Upper lobe of right lung (tissue), 1 donor: ENCODE measurements at places on chromosomes 5 and 9.
A peak's percentile ranks its signal among the peaks of the same experiment; 100 is the strongest.

DNA sequence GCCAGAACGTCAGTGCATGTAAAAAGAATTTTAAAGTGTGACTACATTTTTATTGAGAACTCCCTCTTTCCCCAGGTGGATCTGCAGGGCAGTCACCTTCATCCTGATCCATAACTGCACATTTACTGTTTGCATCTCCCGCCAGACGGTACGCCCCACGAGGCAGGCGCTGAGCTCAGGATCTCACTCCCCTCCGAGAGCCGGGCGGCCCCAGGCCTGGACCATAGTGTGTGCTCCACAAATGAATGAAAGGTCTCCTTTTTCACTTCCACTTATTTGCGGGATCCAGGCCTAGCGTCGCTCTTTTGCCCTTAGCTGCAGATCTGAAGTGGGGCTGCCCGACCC lies 378 bp downstream of the DROSHA start:
- peak overlapping the region; percentile 82 for H3K27ac ChIP-seq
- H3K27me3 ChIP-seq: no peaks in the 10 kb centered on the region
- peaks cover 21% of the 10 kb centered on the region for H3K4me1 ChIP-seq
- H3K4me3 ChIP-seq: peak overlapping the region; percentile 93
- peaks cover 48% of the 10 kb centered on the region for H3K36me3 ChIP-seq

- no peaks in the 10 kb centered on the region for H3K4me1 ChIP-seq
- no peak overlapping the region for H3K4me3 ChIP-seq
- no peaks in the 10 kb centered on the region for H3K36me3 ChIP-seq
- no peaks in the 10 kb centered on the region for H3K27me3 ChIP-seq
Measured at GRCh38 chr5:126384985-126385384, 38.2 kb upstream of the GRAMD2B start.

- H3K4me3 ChIP-seq: no peak overlapping the region
- DNase-seq: no peak
- H3K36me3 ChIP-seq: peaks cover 4% of the 10 kb centered on the region
- peaks cover 27% of the 10 kb centered on the region for H3K4me1 ChIP-seq
- H3K27me3 ChIP-seq: no peaks in the 10 kb centered on the region
- H3K27ac ChIP-seq: peak overlapping the region; percentile 9
Measured at GRCh38 chr5:32301891-32302290, 10.8 kb downstream of the MTMR12 start.

GRCh38 chr9:95131023-95131943 lies 186.2 kb downstream of the FANCC start:
- H3K36me3 ChIP-seq: no peaks in the 10 kb centered on the region
- no peaks in the 10 kb centered on the region for H3K27me3 ChIP-seq
- H3K4me1 ChIP-seq: peaks cover 15% of the 10 kb centered on the region
- no peak overlapping the region for H3K27ac ChIP-seq
- H3K4me3 ChIP-seq: no peak overlapping the region
- no peak for DNase-seq

- peaks cover 13% of the 10 kb centered on the region for H3K36me3 ChIP-seq
- DNase-seq: peak; percentile 73
- H3K27me3 ChIP-seq: no peaks in the 10 kb centered on the region
- no peak overlapping the region for H3K27ac ChIP-seq
- no peak overlapping the region for H3K4me3 ChIP-seq
Measured at GRCh38 chr5:140253985-140254384, 48.9 kb downstream of the PFDN1 start.

DNA sequence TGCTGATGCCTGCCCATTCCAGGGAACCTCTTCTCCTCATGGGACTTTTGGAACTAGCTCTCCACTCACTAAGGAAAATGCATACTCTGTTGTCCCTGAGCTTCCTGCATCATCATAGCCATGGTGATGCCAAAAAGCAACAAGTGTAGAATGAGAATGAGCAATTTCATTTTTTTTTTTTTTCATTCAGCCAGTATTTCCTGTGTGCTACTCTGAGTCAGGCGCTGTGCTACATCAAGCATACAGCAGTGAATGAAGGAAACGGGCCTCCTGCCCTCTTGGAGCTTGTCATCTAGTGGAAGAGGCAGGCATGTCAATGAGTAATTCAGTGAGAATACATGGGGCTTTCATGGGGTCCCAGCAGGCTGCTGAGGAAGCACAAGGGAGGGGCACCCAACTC lies 483.1 kb downstream of the BNC2 start:
- H3K27ac ChIP-seq: no peak overlapping the region
- DNase-seq: no peak
- H3K4me3 ChIP-seq: no peak overlapping the region
- no peaks in the 10 kb centered on the region for H3K27me3 ChIP-seq

GRCh38 chr9:135950135-135950682 lies 11.0 kb downstream of the UBAC1 start:
- no peak for DNase-seq
- no peak overlapping the region for H3K27ac ChIP-seq
- H3K4me3 ChIP-seq: no peak overlapping the region
- H3K27me3 ChIP-seq: no peaks in the 10 kb centered on the region
- no peaks in the 10 kb centered on the region for H3K4me1 ChIP-seq
- H3K36me3 ChIP-seq: peaks cover 71% of the 10 kb centered on the region

GRCh38 chr9:73426269-73426668 lies 274.6 kb downstream of the ANXA1 start:
- no peaks in the 10 kb centered on the region for H3K4me1 ChIP-seq
- no peak for DNase-seq
- no peaks in the 10 kb centered on the region for H3K36me3 ChIP-seq
- no peak overlapping the region for H3K27ac ChIP-seq

GRCh38 chr9:23663536-23663935 lies 162.5 kb downstream of the ELAVL2 start:
- no peak overlapping the region for H3K4me3 ChIP-seq
- no peaks in the 10 kb centered on the region for H3K4me1 ChIP-seq
- no peaks in the 10 kb centered on the region for H3K27me3 ChIP-seq
- no peak overlapping the region for H3K27ac ChIP-seq

- H3K27ac ChIP-seq: peak overlapping the region; percentile 84
- peaks cover 65% of the 10 kb centered on the region for H3K4me1 ChIP-seq
- H3K4me3 ChIP-seq: no peak overlapping the region
Measured at GRCh38 chr5:39419796-39420195, 5.0 kb downstream of the DAB2 start.

DNA sequence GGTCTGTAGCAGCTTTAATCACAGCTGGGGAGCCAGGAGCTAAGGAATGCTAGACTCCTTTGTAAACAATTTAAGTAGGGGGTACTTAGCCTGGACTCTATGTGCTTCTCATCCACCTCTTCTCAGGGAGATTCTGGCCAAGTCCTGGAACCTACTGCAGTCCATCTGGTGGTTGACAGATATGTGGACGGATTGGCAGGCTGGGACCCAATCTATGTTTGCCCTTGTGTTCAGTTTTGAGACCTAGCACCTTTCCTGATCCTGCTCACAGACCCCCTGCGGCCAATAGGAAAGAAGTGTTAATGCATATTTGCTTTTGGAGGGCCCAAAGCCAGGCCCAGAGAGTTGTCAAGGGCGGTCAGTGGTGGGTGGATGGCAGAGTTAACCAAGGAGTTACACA lies 6.4 kb downstream of the SLC22A5 start:
- peaks cover 15% of the 10 kb centered on the region for H3K4me1 ChIP-seq
- DNase-seq: peak; percentile 42
- H3K4me3 ChIP-seq: no peak overlapping the region
- H3K27me3 ChIP-seq: no peaks in the 10 kb centered on the region
- H3K27ac ChIP-seq: no peak overlapping the region

- no peaks in the 10 kb centered on the region for H3K36me3 ChIP-seq
- DNase-seq: no peak
- no peaks in the 10 kb centered on the region for H3K27me3 ChIP-seq
Measured at GRCh38 chr5:53318303-53318702, 162.1 kb upstream of the FST start.

DNA sequence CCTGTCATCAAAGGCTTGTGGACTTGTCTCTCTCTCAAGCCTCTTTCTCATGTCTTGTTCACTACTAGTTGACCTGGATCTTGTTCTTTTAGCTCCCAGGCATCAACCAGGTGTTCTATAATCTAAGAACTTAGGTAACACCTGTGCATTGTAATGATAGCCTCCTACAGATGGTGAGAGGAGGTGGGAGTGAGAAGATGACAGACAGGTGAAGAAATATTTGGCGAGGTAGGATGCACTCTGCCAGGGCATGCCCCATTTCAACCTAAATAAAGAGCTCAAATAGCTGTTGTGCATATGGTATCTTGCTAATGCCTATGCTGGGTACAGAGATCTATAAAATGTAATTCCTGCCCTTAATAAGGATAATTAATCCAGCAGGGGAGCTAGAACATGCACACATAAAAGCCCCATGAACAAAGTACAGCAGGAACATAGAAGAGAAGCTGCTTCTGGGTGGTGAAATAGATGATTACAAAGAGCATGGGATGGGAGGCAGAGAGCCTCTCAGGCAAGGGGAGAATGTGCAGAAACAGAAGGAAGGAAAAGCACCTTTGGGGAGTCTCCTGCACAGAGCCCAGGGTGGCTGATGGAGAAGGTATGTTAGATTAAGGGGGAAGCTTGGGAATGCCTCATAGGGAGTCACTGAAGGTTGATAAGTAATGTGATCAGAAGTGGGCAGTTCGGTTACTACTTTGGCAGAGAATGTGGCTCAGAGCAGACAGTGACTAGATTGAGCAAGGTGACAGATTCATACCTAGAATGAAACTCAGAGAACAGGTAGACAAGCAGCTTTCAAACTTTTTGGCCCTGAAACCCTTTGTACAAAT lies 28.0 kb upstream of the PLIN2 start:
- DNase-seq: no peak
- H3K27ac ChIP-seq: no peak overlapping the region
- no peaks in the 10 kb centered on the region for H3K27me3 ChIP-seq
- H3K4me1 ChIP-seq: peaks cover 7% of the 10 kb centered on the region
- H3K36me3 ChIP-seq: no peaks in the 10 kb centered on the region

DNA sequence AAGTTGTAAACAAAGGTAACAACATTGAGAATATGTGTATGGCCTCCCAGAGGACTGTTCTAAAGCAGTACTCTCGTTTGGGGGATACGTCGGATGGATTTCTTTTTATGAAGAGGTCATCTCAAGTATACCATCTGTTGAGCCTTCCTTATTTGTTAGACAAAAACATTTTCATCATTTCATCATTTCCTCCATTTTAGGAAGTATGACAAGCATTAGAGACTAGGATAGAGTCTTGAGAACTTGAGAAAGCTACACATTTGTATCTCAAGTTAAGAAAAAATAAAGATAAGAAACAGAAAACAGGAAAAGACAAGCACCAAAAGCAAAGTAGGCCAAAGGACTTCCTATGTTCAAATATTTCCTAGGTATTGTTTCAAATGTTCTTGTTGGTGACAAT lies 307.0 kb downstream of the EFNA5 start:
- H3K4me3 ChIP-seq: no peak overlapping the region
- H3K4me1 ChIP-seq: no peaks in the 10 kb centered on the region
- no peak overlapping the region for H3K27ac ChIP-seq
- no peak for DNase-seq
- H3K27me3 ChIP-seq: no peaks in the 10 kb centered on the region

DNA sequence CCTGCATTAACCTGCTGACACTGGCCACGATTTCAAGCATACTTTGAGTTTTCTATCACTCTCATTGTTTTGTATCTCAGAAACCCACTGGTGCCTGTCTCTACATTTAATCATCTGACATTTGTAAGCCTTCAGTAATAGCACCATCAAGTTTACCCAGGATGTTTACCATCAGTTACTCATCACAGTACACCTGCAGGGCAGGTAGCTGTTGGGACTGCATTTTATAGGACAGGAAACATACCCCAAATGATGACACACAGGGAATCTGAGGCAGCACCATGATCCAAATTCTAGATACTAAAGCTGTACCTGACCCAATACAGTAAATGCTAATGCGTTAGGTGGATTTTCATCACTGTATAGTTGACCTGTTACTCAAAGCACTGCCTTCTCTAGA lies 114.2 kb downstream of the FEM1C start:
- peaks cover 5% of the 10 kb centered on the region for H3K4me1 ChIP-seq
- H3K4me3 ChIP-seq: no peak overlapping the region
- H3K27me3 ChIP-seq: no peaks in the 10 kb centered on the region
- no peaks in the 10 kb centered on the region for H3K36me3 ChIP-seq

DNA sequence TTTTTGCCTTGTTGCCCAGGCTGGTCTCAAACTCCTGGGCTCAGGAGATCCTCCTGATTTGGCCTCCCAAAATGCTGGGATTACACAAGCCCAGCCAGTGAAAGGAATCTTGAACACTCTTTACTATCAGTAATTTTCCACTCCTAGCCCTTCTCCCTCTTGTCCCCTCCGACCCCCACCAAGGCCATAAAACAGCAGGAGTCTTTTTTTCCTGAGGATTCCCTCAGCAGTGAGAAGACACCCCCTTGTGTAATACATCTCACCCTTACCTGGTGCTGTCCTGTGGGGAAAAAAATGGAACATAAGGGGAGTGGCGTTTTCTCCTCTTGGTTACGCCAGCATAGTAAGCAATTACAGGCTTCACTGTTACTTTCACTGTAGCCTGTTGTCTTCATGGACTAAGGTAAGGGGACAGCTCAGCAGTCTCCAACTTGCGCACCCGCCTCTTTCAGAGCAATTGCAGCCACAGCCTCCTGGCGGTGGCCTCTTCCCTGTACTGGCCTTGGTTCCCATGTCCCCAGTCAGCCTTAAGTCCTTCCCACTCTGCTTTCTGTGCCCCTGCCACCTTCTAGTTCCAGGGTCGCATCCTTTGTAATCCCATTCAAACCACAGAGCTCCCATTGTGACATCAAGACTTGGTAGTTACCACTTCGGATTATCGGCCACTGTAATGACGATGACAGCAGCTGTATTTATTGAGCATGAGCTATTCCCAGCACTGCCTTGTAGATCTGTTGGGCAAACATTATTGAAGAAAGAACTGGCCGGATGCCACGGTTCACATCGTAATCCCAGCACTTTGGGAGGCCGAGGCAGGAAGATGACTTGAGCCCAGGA lies 10.0 kb downstream of the NAIF1 start:
- H3K27me3 ChIP-seq: no peaks in the 10 kb centered on the region
- H3K4me3 ChIP-seq: no peak overlapping the region
- peaks cover 58% of the 10 kb centered on the region for H3K4me1 ChIP-seq
- H3K27ac ChIP-seq: peak overlapping the region; percentile 90
- H3K36me3 ChIP-seq: no peaks in the 10 kb centered on the region
- DNase-seq: no peak
